ENCODE measurements at places on chromosomes 1 and 21. TPM values are rescaled to one million over a fixed set of nuclear protein-coding genes. Genes with fewer than 3 reads are reported as not detected.

TMEM240 gene
- total RNA-seq: 6.8 TPM

BATF3 gene
- total RNA-seq: 6.9 TPM

ADORA1 gene
- 1.2 TPM for total RNA-seq

GNG5 gene
- 119 TPM for total RNA-seq

OR2G6 gene
- total RNA-seq: not detected

DONSON gene
- 48.5 TPM for total RNA-seq

CDK18 gene
- 9.2 TPM for total RNA-seq

LCE1B gene
- not detected for total RNA-seq

Data from A673 (cell line).